ENCODE measurements at places on chromosomes 3 and 15.

- DNase-seq = no peak
These were observed 67.1 kb downstream of the PIK3CB start for GRCh38 chr3:138767498-138768104.

GRCh38 chr15:33699691-33700447 is 268.4 kb upstream of the CHRM5 start:
- peak; percentile 11 for DNase-seq

GRCh38 chr3:10047876-10048275 is 21.6 kb downstream of the FANCD2 start:
- DNase-seq = no peak

GRCh38 chr15:48367483-48367882 is 36.3 kb downstream of the DUT start:
- no peak for DNase-seq

DNA sequence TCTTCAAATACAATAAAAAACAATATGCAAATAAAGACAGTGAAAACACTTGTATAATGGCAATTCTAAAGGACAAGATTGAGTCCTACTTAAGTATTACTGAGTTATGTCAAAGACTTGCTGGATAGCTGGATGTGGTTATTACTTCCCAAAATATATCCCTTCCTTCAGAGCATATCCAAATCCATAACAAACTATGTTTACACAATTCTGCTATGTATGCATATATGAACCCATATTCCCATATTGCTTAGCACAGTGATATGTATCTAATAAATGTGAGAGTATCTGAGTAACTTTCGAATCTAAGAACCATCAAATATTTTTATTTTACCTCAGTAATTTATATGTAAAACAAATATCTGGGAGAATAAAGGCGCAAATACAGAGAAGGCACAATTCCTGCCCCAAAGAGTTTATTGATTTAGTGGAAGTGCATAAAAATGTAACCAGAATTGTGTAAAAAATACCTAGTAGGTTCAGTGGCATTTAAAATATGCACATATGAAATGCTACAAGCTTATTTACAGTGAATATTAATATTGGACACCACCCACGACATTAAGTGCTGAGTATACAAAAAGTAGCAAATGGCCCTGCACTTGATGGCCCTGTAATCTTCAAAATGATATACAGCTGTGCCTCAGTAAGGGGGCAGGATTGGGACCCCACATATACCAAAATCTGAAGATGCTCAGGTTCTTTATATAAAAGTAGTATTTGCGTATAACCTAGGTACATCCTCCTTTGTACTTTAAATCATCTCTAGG is 37.1 kb downstream of the TMEM212 start:
- no peak for DNase-seq

DNA sequence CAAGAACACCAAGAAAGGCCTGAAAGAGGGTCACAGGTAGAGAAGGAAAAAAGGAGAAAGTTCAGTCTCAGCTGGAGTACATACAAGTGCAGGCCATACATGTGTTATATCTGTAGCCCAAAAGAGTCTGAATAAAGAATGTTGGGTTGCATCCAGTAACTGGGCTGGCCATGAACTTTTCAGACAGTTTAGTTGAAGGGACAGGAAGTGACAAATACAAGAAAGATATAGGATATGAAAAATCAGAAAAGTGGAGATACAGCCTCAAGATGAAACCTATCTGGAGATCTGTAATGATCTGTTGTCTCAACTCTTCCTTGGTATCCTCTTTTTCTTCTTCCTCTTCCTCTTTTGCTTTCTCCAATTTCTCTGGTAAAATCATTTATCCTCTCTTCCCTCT is 671.7 kb downstream of the MECOM start:
- DNase-seq = no peak

DNA sequence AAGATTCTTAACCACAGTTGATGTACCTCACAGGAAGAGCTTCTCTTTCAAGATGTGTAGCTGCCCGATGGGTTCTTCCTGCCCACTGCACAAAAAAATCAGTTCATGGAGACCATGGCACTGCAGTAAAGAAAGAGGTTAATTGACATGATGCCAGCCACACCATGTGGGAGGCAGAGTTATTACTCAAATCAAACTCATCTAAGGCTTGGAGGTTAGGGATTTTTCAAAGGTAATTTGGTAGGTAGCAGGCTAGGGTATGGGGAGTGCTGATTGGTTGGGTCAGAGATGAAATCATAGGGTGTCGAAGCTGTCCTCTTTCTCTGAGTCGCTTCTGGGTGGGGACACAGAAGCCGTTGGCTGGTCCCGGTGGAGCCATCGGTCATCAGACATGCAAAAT is 57.4 kb upstream of the BDH1 start:
- no peak for DNase-seq

DNA sequence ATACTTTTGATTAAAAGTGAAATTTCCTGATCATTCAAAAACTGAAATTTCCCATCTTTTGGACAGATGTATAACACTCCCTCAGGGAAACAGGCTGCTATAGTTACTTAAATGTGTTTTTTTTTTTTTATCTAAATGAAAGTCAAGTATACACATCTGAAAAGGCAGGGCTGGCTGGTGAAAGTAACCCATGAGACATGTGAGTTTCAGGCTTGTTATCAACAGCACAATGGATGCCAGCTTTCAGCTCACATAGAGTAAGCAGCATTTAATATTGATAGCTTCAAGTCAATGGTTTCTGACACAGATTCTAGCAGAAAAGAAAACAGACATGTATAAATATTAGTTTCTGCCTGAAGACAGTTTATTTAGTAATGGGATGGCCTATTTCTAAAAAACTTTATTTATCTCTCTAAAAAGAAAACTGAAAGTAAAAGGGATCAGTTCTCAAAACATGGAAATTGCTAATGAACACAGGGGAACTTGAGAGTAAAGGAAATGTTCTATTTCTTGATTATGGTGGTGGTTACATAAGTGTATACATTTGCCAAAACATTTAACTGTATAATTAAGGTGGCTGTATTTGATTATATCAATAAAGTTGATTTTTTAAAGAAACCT is 89.7 kb upstream of the CMC1 start:
- no peak for DNase-seq

DNA sequence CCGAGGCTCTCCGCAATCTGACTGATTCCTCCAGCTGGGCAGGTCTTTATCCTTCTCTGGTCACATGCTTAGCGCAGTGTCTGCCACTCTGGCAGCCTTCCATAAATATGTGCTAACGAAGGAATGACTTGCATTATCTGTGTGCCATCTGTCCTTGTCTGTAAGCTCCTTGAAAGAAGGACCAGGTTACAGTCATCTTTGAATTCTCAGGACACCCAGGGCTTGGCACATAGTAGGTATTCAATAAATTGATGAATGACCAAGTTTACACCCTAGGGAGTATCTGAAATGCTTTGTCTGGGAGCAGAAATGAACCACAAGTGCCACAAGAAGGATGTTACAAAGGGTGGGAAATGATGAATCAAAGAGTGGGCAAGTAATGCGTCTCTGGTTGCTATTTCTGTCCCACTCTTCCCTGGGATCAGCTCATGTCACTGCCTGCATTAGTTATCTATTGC is 16.5 kb upstream of the FAM3D start:
- no peak for DNase-seq

DNA sequence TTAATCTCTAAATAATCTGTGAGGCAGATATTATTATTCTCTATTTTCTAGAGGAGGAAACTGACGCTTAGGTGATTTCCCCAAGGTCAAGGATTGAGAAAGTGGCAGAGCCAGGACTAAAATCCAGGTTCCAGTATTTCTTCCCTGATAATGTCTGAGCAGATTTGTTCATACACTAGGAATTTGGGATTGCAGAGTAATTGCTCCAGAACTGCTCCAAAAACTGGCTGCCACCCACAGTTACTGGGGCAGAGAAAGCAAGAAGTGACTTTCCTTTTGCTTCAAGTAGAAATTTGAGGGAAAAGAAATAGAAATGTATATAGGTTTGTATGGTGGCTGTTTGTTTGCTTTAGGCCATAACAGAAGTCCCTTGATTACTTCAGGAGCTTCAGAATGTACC is 60.6 kb downstream of the SLC12A8 start:
- no peak for DNase-seq

DNA sequence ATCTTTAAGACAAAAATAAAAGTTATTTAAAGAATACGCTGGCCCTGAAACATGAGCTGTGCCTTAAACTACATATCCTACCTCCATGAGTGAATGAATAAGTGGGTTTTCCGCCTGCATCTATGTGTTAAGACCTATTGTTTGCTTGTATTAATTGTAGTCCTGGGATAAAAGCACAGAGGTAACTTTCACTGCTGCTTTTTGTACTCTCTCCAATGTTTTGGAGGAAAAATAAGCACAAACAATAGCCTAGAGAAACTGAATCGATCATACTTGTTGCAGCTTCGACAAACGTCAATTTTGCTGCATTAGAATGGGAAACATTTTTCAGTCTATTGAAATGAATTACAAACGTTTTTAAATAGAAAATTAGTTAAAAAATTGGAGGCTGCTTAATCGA is 1.3 kb upstream of the CTNNB1 start:
- DNase-seq = peak; percentile 6

GRCh38 chr15:52292780-52293392 is 2.7 kb downstream of the MYO5C start:
- DNase-seq = no peak

- no peak for DNase-seq
These were observed 642.7 kb upstream of the AGTR1 start for GRCh38 chr3:148054999-148055398.

DNA sequence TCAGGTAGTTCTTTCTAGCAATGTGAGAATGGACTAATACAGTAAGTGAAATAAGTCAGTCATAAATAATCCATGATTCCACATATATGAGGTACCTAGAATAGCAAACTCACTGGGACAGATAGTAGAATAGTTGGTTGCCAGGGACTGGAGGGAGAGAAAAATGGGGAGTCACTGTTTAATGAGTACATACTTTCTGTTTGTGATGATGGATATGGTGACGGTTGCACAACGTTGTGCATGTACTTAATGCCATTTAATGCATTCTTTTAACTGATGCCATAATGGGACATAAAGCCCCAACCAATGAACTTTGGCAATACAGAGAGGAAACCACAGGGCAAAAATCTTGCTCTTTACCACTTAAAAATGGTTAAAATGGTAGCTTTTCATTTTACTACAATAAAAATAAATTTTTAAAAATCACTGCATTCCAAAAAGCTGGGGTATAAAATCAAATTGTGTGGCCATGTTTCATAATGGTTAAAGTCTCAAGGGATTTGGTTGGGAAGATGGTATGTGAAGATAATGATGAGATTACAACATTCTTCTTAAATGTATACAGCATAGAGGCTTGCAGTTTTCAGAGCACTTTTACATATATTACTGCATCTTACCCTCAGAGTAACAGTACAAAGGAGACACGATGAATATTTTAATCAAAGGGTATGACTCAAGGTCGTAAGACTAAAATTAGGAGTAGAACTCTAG is 45.2 kb downstream of the ADAM10 start:
- peak; percentile 32 for DNase-seq

DNA sequence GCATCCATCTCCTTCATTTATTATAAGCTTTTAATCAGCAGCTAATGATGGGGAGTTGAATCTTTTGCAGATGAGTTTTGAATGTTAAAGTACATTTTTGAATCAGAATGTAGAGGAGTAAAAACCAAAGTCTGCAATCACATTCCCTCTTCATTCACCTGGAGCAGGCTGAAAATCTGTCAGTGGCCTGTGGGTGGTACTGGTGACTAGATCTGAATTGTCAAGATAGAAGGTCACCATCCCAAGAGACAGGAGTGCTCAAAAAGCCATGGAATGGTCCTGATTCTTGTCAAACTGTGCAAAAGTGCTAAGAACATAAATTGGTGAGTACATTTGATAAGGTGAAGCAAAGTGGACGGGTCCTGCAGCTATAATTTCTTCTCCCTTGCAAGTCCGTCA is 881.3 kb upstream of the NR2F2 start:
- DNase-seq = no peak

DNA sequence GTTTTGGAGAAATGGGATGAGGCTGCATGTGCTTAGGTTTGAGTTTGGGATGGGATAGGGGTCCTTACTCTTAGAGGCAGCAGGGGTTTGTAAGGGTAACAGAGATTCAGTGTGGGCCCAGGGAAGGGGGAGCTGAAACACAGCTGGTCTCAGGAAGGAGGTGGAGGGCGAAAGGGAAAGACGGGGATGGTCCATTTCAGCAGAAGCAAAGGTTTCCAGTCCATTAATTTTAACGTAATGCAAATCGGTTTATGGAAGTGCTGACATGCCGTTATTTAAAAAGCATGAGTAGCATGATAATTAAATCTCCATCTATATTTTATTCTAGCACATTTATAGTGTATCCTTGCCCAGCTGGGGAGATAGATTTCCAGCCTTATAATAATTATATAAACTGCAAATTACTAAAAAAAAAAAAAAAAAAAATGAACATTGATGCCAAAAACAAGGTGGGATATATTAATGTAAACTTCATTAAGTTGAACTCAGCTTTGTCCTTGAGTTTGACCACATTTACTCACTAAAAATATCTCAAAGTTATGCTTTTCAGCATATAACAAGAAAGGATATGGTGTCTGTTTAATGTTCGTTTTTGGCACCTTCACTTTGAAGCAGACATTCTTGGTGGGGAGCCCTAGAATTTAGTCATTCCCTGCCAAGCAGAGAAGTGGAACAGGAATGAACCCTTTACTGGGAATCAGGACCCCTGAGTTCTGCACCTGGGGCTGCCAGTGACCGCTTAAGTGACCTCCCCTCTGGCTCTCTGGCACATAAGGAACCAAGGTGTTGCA is 234.7 kb downstream of the THSD4 start:
- no peak for DNase-seq

DNA sequence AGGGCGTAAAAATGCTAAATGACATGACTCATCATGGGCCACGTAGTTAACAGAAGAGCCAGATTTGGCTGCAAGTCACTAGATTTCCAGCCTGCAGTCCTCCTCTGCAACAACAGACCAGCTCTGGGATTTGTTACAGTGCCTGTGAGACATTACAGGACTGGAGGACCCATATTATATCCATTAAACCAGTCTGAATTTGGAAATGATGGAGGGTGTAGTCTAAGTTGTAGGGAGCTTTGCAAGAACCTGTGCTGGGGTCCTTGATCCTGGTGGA is 10.8 kb downstream of the ZNF774 start:
- no peak for DNase-seq

- DNase-seq = no peak
These were observed 22.8 kb upstream of the SSR3 start for GRCh38 chr3:156577736-156578135.

DNA sequence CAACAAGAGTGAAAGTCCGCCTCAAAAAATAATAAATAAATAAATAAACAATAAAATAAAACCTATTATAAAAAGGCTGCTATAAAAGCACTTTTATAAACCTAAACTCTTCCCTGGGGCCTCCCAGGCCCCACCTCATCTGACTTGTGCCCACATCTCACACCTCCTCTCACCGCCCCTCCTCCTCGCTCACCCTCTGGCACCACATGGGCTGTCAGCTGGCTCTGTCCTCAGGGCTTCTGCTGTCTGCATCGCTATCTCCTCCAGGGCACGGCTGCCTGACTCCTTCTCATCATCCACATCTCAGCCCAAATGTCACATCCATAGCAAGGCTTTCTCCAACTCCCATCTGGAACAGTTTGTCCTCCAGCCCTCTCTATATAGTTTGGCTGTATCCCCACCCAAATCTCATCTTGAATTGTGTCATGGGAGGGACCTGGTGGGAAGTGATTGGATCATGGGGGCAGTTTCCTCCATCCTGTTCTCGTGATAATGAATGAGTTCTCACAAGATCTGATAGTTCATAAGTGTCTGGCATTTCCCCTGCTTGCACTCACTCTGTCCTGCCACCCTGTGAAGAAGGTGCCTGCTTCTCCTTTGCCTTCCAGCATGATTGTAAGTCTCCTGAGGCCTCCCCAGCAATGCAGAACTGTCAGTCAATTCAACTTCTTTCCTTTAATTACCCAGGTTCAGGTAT is 8.8 kb upstream of the SH3BP5 start:
- DNase-seq = no peak

- DNase-seq = no peak
These were observed 378.3 kb downstream of the CNTN4 start for GRCh38 chr3:2476996-2477395.
